Thoracic aorta (tissue), 2 donors: ENCODE measurements at places on chromosomes 11 and 22.

DNA sequence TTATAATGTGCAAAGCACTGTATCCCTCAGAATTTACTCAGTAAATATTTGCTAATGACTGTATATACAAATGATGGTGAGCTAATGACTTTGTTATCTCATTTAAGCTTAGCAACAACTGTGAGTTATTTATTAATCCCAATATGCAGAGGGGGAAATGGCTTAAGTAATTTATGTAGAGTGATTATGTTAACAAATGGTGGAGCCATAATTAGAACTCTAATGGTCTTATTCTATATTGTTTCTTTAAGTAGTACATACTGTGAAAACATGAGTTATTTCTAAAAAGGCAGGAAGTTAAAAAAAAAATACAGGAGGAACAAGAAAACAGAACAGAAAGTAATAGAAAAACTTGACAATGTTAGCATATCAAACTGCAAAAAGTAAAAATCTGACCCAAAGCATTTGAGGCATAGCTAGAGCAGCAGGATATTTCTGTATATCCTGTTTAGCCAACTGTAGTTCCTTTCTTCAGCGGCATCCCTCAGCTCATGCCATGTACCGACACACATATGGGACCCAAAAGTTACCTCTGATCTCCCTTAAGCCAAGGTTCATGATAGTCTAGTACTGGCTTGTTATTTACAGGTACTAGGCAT, 94.2 kb downstream of the FCHSD2 start:
- no peak for DNase-seq

- no peak for DNase-seq
These were observed 4.3 kb upstream of the SBF2 start for GRCh38 chr11:10298342-10298741.

DNA sequence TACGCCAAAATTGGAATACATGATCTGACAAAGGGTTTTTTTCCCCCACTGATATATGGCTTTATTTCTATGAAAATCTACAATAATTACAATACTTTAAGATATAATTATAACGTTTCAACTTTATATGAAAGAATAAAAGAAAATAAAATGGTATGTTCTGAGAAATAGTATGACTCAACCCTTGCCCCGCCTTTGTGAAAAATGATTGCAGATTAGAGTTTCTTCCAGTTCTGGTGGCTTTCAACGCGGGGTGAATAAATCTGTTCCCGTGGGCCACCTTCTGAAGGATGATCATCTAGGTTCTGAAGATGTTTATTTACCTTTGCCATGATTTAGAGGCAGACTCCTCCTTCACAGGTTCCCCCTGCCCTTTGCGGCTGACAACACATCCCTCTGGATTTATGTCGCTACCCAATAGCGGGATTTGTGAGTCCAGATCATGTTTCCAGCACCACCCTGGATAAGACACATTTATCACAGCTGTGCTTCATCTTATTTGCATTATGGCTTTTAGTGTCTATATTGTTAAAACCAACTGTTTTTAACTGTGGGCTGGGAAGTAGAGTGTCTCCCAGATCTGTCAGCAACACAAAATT, 607.0 kb upstream of the KIRREL3 start:
- DNase-seq, result no peak

GRCh38 chr11:124717421-124717785, 22.3 kb upstream of the NRGN start:
- no peak for DNase-seq

GRCh38 chr11:112366777-112367176, 106.1 kb upstream of the PLET1 start:
- DNase-seq, result no peak

DNA sequence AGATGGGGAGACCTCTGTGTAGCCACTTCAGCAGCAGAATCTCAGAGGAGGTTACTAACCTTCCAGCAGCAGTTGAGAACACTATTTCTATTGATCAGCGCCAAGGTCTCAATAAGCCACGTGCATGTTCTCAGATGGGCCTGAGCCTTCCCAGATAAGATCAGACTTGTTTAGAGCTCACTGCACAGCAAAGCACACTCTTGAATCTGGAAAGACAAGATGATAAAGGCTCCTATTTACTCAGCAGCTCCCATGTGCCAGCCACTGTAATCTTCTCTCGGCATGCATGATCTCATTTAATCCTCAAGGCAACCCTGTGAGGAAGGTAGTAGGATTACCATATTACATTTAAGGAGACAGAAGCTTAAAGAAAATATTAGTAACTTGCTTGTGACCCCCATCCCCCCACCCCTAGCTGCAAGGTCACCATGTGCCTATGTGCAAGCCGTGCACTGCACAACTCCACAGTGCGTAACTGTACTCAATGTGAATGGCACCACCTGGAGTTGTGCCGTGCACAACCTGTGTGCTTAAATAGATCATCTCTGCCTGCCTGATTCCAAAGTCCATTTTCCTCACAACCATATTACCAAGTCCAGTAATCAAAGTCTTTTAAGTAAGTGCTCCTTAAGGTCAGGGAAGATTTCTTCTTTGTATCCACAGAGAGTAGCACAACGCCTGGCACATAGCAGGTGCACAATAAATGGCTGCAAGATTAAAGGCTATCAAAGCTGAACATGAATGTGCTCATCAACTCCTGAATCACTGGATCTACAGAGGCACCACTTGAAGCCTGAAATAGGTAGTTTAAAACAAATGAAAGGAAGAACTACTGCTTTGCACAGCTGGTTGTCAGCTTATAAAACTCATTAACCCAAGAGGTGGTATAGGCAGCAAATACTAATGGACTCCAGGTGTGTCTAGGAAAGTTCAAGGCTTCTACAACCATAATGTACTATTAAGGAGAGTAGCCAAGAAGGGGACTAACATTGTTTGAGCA, 293.8 kb downstream of the BUD13 start:
- no peak for DNase-seq

DNA sequence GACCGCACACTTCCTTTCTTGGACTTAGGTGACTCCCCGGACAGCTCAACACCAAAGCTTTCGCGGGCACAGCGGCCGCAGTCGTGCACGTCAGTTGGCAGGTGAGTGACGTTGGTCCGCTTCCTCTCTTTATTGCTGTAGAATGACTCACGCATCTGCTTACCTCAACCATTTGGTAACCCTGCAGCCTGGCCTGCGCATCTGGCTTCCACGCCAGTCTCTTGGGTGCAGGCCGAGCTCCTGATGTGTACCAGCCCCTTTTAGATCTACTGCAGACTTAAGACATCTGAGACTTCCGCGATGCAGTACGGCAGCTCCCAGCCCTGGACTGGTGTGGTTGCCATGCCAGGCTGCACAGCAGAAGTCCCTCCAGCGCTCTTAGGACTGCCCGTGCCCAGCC, 12.4 kb upstream of the TRMU start:
- no peak for DNase-seq

DNA sequence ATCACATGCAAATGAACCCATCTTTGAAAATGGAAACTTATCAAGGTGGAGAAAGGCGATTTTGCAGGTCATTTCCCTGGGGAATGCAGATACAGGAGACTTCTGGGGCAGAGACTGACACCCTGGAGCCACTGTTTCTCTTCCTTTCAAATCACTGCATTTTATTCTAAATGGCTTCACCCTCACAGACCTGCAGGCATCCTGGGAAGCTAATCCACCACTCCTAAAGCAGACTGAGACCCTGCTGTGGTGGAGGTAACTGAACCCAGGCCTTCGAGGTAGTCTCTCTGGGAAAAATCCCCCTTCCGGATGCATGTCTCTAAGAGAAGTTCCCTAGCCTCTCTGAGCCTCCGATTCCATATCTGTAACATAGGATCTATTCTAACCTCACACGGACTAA, 20.9 kb upstream of the CSNK2A3 start:
- no peak for DNase-seq

- DNase-seq, result no peak
These were observed 23.4 kb downstream of the NAT10 start for GRCh38 chr11:34128824-34129223.

GRCh38 chr11:19828382-19829108, 115.9 kb downstream of the NAV2 start:
- DNase-seq, result no peak

DNA sequence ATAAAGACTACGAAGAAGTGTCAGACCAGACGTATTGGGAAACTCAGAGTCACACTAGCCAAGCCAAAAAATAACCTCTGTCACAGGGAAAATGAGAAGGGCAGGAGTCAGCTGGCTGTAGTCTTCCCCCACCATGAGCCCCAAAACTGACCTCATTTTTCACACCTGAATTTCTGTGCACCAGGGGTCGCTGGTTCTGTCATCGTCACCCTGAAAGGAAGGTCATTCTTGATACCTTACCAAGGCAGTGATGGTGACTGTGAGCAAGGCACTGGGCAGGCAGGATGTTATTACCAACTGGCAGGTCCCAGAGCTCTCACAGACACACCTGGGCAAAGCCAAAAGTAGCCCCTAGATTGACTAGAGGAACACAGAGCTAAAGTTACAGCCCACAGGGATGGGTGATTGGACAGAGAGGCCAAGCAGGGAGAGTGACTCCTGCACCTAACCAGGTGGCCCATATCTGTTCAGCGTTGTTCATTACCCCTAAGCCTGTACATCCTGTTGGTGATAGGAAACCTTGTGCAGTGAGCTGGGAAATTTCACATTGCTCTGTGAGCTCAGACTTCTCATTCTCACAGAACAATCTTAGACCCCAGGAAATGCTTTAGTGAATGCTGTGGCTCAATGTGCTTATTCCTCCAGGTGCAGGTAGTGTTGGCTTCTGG, 32.3 kb upstream of the OR56A1 start:
- no peak for DNase-seq
